ENCODE measurements at places on chromosomes 16 and 17. TPM values are rescaled to one million over a fixed set of nuclear protein-coding genes. Genes with fewer than 3 reads are reported as not detected.

GRCh38 chr16:15650698-15651171 lies 690 bp downstream of the NDE1 start:
- no peak for DNase-seq

- DNase-seq: no peak
Measured at GRCh38 chr16:82281544-82281943, 111.5 kb upstream of the MPHOSPH6 start.

DNA sequence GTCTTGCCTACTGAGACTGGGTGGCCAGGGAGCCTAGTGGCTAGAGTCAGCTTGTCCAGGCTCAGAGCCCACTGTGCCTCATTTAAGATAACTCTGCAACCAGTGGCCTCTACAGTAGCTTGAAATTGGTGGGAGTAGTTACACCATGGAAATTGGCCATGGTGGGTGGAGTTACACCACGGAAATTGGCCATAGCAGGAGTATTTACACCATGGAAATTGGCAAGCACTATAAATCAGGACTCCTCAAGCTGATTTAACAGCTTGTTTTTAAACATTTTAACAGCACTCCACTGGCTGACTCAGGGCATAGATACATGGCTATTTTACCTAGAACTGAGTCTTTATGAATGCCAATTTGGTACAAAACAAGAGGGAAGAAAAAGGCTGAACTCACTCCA lies 27.7 kb upstream of the AKTIP start:
- DNase-seq: no peak

GRCh38 chr17:58706351-58707140 lies 14.1 kb downstream of the RAD51C start:
- DNase-seq: no peak

GRCh38 chr17:71234349-71234748 lies 886.5 kb upstream of the SOX9 start:
- no peak for DNase-seq

DNA sequence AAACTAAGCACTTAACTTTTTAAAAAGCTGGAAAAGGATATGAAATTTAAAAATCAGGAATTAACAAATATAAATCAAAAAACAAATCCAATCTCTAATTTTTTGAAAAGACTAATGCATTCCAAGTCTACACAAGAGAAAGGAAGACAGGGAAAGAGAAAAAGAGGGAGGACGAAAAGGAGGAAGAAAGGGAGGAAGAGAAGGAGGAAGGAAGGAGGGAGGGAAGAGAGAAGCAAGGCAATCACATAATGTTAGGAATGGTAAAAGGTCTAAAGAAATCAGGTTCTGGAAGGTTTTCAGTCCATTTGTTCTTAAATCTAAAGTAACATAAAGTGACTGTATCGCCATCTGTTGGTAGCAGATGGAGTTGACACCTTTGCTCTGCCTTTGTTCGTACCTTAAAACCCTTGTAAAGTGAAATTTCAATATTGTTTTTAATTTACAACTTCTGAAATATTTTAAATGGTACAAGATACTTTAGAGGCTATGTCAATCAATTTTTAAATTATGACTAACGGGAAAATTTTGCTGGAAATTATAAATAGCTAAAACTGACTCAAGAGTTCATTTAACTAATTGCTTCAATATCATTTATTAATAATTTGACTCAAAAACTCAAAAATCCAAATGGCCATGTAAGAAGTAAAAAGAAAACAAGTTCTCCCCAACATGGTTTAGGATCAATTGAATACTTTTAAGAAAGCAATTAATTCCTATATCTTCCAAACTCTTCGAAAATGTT lies 20.4 kb upstream of the CDYL2 start:
- peak; percentile 36 for DNase-seq

DNA sequence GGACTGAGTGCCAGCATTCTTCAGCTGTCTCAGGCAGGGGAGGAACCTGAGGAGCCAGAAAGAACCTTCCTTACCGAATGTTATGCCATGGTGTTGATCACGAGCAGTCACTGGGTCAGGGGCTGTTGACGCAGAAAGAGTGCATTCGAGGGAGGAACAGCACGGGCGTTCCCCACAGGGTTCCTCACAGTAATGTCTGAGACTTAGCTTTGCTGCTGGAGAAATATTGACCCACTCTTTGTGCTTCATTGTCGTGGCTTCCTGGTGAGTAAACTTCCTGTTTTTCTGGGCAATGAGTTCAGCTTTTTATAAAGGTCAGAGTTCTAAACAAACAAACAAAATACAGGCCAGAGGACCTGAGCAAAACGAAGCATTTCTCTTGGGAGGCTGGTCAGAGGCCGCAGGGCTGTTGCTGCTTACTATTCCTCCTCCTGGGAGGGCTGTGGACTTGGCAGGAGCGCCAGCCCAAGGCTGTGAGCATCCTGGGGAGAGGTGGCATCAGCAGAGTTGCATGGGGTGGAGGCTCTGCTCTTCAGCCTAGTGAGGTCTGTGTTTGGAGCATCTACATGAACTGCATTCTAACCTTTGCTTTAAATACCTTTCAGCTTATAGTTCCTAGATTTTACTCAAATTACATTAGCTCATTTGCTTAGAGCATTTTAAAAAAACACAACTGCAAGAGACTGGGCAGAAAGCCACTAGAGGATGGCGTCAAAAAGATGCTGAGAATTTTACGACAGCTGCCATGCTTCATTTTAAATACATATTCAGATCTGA lies 143.1 kb upstream of the CACNG5 start:
- no peak for DNase-seq

- DNase-seq: no peak
Measured at GRCh38 chr16:88684569-88685155, 1.6 kb downstream of the SNAI3 start.

The CDRT15L2 gene
- polyA plus RNA-seq: not detected

The FA2H gene
- 5.3 TPM for polyA plus RNA-seq

The KRTAP9-4 gene
- not detected for polyA plus RNA-seq

The CACNA1H gene
- polyA plus RNA-seq: 14.1 TPM

The PRKCB gene
- polyA plus RNA-seq: 0.13 TPM

The KRT36 gene
- not detected for polyA plus RNA-seq

The MARVELD3 gene
- polyA plus RNA-seq: 0.08 TPM

The TMED6 gene
- polyA plus RNA-seq: 0.19 TPM

The KLHL10 gene
- 0.12 TPM for polyA plus RNA-seq

The NHLRC4 gene
- 0.08 TPM for polyA plus RNA-seq

The MT1F gene
- polyA plus RNA-seq: 10.8 TPM

The SALL1 gene
- 0.04 TPM for polyA plus RNA-seq

Measured in A549 (cell line).